GDM1 (cell line): ENCODE measurements at places on chromosomes 16 and 17.

DNA sequence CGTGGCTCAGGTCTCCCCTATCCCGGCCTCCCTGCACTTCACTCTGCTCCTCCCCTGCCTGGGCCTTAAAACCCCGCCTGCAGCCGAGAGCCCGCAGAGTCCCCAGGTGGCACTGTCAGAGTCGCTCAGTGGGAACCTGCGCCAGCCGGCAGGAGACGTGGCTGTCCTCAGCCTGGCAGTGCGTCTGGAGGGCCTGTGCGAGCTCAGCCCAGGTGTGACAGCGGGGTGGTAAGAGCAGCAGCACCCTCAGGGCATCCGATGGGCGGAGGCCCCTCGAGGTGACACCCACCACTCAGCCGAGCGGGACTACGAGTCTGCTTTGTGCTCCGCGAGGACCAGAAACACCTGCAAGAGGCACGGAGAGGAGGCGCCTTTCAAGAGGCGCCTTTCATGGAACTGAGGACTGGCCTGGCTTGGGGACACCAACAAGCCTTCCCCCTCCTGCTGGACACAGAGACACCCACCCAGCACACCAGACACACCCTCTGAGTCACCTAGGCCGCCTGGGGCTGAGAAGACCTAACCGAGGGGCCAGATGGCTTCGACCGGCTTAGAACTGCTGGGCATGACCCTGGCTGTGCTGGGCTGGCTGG lies at the start of gene CLDN9:
CLDN9 (plus strand) TSS at position 96 of the 593 bp plus-strand sequence; CDS start at position 536, 440 bp downstream.
- no peak for DNase-seq

DNA sequence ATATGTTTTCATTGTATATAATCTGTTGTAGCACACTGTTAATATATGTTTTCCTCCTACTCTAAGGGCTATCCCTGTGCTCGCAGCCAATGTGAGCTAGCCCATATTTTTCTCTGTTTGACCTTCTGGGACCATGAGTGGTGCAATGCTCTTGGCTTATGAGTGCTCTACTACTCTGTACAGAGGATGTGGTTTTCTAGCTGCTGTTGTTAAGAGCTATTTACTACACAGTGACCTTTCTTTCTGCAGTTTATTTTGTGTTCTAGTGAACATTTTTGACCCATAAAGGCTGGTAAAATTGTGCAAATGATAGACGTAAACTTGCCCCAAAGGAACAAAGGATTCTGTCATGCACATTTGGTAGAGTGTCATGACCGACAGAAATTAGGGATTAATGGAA lies 84.1 kb upstream of the CPHXL start:
- no peak for DNase-seq

DNA sequence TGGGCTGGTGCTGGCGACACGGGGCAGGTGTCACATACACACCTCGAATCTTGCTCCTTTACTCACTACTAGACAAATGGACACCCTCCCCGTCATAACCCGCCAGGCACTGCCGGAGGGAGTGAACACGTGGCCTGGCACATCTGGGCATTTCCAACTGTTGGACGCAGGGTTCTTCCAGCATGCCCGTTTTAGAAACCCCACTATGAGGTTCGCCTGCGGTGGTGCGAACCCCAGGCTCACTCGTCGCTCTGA lies 6.8 kb upstream of the CEP131 start:
- DNase-seq = no peak

- DNase-seq = no peak
Measured at GRCh38 chr16:781346-782010, 6.7 kb downstream of the RPUSD1 start.

DNA sequence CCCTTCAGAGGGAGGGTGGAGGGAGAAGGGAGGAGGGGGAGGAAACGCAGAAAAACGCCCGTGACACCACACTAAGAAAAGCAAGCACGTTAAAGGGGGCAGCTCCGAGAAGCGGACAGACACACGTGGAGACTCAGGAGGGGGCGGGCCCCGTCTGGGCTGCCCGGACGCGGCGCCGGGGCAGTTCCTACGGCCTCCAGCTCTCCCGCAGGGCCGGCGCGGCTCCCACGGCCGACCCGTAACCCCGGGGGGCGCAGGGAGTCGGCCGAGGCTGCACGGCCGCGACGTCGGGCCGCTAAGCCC lies 362 bp downstream of the KLHDC4 start:
- DNase-seq = no peak

DNA sequence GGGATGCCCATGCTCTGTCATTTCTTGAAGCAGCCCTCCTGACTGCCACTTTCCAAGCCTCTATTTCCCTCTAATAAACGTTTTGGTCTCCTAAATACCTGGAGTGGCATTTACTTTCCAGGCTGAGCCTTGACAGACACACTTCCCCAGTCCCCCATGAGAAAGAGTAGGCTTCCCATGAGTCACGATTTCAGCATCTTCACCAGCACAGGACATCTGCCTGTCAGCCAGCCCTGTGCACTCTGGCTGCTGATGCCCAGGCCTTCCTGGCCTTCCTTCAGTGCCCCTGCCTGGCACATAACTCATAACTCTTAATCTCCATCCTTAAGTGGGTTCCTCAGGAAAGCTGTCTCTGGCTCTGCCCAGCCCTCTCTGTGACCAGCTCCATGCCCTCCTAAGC lies 30.8 kb upstream of the GAS7 start:
- no peak for DNase-seq

DNA sequence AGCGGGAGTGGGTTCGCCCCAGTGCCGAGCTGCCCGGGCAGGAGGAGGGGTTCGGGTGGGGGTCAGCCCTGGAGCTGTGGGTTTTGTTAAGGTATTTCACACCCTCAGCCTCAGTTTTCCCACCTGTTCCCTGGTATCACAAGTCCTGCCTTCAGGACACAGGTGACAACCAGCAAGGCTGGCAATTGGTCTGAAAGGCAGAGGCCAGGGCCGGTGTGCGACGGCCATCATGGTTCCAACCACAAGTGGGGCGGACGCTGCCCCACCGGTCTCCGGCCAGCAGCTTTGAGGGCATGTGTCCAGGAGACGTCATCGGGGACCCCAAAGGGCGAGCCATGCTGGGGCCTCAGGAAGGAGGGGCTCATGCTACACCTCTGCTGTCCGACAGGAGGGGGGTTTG lies 10.8 kb downstream of the ZNF469 start:
- DNase-seq = no peak

- no peak for DNase-seq
Measured at GRCh38 chr16:18788828-18789514, 1.2 kb downstream of the RPS15A start.

DNA sequence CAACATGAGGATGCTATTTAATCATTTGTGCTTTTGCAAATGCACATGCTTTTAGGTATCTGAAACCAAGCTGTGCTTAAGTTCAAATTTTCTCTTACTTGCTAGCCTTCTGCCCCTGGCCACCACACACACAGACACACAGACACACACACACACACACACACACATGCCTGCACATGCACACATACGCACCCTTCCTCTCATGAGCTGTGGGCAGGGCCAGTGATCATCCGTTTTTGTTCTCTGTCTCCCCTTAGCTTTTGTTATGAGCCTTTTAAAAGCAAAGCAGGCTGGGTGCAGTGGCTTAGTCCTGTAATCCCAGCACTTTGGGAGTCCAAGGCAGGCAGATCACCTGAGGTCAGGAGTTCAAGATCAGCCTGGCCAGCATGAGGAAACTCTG lies 34.2 kb downstream of the CD300LF start:
- peak; percentile 12 for DNase-seq
